ENCODE measurements at places on chromosomes 2 and 18. TPM values are rescaled to one million over a fixed set of nuclear protein-coding genes. Genes with fewer than 3 reads are reported as not detected.

GRCh38 chr18:8139891-8140406 is 469.3 kb upstream of the RAB12 start:
- DNase-seq, result no peak

- no peak for DNase-seq
These were observed 135.4 kb downstream of the PTRHD1 start for GRCh38 chr2:24657818-24658217.

DNA sequence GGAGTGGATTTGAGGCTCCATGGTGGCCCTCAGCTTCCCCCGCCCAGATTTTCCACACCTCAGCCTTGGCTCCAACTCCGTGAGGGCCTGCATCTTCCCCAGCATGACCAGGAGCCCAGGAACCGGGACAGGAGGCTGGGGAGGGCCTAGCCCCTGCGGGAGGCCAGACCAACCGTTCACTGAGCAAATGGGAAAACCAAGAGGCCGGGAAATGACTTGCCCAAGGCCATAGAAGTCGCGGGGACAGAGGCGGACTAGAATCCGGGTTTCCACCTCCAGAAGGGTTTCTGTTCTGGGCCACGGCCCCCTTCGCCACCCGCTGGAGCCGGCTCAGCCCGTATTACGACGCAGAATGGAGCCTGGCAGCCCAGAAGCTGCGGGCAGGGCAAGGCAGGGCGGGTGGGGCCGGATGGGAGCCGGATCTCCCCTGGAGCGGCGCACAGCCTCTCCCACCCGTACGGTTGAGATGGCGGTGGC is 7.9 kb upstream of the CRYBA2 start:
- no peak for DNase-seq

DNA sequence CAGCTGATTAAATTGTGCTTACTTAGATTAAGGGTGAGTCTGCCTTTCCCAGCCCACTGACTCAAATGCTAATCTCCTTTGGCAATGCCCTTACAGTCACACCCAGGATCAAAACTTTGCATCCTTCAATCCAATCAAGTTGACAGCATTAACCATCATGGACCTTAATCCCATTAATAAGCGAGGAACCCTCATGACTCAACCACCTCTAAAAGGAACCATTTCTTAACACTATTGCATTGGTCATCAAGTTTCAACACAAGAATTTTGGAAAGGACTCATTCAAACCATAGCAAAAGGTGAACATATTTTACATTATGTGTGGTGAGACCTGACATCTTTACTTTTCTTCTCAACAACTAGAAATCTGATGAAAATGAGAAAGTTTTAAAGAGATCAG is 187.0 kb downstream of the OSR1 start:
- no peak for DNase-seq

DNA sequence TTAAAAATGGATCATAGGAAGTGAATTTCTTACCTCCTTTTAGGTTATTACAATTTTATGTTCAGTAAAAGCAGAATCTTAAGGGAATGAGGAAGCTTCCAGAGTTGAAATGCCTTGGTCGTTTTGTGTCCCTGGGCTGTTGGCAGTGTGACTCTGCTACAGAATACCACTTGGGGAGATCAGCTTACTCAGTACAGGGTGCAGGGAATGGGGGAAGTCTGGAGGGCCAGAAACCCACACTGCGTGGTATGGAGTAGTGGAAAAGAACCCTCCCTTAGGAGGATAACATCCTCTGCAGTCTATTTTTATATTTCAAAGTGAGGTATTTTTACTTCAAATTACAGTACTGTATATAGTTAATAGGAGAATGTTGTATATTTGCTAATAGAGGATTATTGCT is 51.1 kb downstream of the R3HDM1 start:
- DNase-seq, result no peak

DNA sequence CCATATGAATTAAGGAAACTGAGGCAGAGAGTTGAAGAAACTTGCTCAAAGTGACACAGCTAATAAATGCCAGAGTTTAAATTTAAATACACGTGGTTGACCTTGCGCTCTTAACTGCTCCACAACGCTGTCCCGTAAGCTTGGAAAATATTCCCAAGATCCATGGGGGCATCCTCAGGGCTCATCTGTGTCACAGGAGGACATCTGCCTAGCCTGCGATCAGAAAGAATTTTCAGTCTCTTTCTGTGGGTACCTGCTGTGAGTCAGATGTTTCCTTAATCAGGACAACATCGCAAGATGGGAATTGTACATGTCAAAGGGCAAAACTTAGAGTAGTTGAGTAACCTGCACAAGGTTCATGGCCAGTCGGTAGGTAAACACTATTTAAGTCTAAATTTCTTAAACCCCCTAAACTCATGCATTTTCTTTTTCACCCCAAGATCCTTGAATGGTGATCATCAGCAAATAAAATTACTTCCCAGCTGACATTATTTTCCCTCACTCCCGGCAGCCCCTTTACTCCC is 1.4 kb downstream of the CMPK2 start:
- no peak for DNase-seq

GRCh38 chr2:29235411-29235810 is 120.2 kb downstream of the CLIP4 start:
- DNase-seq, result peak; percentile 1

DNA sequence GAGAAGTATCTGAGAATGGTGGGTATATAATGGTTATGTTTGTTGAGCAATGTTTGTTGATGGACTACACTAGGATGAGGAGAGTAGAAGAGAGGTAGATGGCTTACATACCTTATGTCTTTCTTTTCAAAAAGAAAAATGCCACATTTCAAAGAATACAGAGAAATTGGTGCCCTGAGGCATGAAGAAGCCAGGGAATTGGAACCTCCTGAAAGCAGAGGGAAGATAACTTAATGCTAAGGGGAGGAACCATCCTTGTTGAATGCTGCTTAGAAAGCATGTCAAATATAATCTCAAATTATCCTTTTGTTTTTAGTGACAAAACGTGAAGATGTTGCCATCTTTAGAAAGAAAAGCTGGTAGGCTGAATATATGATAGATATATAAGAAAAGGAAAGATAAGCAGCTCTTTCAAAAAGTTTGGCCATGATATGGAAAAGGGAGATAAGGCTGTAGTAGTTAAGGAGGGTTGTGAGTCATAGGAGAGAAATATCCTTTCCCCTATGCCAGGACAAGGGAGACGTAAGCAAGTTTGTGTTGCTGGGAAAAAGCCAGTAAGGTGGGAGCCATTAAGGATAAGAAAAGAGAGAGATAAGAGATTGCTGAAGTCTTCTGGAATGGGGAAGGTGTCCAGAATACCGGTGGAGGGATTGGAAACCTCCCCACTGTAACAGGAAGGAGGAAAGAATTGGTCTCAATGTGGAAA is 66.3 kb downstream of the SCN2A start:
- DNase-seq, result no peak

DNA sequence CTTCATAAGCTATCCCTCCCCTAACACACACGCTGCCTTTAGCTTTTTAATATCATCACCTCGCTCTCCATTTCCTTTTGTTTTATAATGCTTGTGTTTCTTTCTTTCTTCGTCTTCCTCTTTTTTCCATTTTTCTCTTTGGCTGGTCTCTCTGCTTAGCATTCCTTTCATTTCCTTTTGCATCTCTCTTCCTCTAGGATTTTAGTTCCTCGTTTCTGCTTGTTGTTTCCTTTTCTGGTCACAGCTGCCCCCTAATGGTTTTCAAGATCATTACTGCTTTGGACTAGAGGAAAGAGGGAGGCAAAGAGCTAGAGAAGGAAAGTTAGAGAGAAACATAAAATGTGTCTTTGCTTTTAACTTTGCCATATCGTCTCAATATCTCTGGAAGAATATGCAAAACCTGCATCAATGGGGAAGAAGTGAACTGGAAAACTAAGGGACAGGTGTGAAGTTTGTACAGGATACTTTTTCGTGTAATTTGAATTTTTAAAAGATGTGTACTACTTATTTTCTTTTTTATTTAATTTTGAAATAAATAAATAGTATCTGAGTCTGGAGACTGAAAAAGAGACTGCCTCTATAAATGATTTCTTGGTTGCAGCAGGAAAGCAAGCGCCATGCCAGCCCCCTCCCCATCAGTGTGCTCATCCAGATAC is 6.3 kb upstream of the NRP2 start:
- no peak for DNase-seq

GRCh38 chr2:20737505-20737904 is 70.6 kb downstream of the GDF7 start:
- DNase-seq, result no peak

- DNase-seq, result no peak
These were observed 129.9 kb downstream of the TANC1 start for GRCh38 chr2:159098361-159098760.

- DNase-seq, result no peak
These were observed 75.5 kb downstream of the SLC39A10 start for GRCh38 chr2:195732574-195732973.

DNA sequence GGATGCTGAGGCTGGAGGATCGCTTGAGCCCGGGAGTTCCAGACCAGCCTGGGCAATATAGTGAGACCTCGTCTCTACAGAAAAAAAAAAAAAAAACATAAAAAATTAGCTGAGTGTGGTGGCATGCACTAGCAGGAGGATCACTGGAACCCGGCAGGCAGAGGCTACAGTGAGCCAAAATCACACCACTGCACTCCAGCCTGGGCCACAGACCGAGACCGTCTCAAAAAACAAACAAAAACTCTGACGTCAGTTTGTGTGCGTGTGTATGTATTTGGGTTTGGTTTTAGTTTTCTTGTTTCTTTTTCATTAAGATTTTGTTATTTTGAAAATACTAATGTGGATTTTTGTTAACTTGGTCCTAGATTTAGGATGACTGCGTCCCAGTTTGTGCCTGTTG is 19.0 kb downstream of the CEP68 start:
- DNase-seq, result no peak

GRCh38 chr2:61356261-61356957 is 114.5 kb downstream of the USP34 start:
- no peak for DNase-seq

DNA sequence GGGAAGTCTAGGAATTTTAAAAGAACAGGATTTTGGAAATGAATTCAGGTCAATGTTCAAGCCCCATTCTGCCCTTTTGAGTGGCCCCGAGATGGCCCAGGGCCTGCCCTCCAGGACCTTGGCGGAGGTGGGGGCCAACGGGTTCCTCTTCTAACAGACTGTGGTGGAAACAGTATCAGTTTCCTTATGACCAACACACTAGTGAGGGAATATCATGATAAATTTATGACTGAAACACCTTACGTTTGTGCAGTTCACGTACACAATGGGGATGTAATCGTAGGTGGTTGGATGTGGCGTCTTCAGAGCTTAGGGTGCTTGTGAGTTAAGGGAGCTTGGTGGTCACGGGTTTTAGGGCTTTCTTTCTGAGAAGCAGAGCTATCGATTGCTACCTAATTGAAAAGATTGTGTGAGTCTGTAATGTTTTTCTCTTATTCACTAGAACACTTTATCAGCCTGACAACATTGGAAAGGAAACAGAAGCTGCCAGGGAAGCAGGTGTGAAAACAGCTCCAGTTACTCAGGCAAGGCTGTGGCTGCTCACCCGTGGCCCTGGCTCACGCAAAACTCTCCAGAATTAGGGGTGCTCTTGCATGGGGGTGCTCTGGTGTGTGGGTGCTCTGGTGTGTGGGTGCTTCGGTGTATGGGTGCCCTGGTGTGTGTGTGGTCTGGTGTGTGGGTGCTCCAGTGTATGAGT is 165.3 kb downstream of the SNTG2 start:
- no peak for DNase-seq

GRCh38 chr2:88831792-88832248 is 140.3 kb downstream of the RPIA start:
- no peak for DNase-seq

GRCh38 chr2:118112771-118113334 is 24.6 kb downstream of the INSIG2 start:
- DNase-seq, result no peak

- no peak for DNase-seq
These were observed 15.7 kb downstream of the MSH6 start for GRCh38 chr2:47798631-47799030.

DNA sequence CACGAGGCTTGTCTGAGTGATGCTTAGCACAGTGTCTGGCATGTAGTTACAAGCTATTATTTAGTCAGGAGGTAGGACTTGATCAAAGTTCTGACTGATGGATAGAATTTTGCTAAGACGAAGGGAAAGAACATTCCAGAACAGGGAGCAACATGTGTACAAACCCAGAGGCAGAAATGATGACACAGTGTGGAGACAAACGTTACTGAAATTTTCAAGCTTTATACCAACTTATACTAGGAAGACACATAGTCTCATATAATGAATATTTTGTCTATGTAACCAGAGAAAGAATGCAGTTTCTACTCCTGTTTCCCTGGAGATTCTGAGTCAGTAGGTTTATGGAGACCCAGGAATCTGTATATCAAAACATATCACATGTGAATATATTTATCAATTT is 123.4 kb downstream of the FAM124B start:
- no peak for DNase-seq

- DNase-seq, result no peak
These were observed 11.4 kb downstream of the PPIL3 start for GRCh38 chr2:200877443-200877842.

- DNase-seq, result no peak
These were observed 445.2 kb downstream of the IRS1 start for GRCh38 chr2:226354434-226354833.

DNA sequence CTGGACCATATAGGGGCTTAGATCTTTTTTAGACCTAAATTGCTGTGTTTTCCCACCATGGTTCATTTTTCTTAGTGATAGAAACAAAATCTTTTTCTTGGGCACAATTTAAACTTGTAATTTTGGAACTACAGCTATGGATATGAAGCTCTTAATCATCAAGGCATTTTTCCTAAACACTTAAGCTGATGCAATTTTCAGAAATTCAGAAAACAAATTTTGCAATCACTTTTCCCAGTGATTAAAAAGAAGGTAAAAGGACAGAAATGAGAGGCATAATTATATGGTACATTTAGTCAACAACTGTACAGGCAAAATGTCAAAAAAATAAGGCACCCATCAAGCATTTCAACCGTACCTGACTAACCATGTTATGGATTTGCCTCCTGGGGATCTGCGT is 665.4 kb downstream of the XIRP2 start:
- DNase-seq, result no peak

The ASB18 gene
- not detected for total RNA-seq

The RNF149 gene
- total RNA-seq, result 56.9 TPM

The TCF23 gene
- total RNA-seq, result not detected

The DPP10 gene
- 6.1 TPM for total RNA-seq

The WNT6 gene
- total RNA-seq, result 0.43 TPM

The GATA6 gene
- total RNA-seq, result 57.8 TPM

The GALR1 gene
- 0.46 TPM for total RNA-seq

The MYCN gene
- 2.3 TPM for total RNA-seq

Measured in left colon (tissue), 2 donors.